ENCODE measurements at places on chromosomes 4 and X. TPM values are rescaled to one million over a fixed set of nuclear protein-coding genes. Genes with fewer than 3 reads are reported as not detected.

Gene SRPK3
- 2.7 TPM for total RNA-seq

Gene SSX4B
- total RNA-seq, result not detected

Gene ARHGEF6
- 13.3 TPM for total RNA-seq

Gene TRPC5OS
- total RNA-seq, result not detected

Gene CTAG1A
- not detected for total RNA-seq

- DNase-seq, result peak; percentile 47
These were observed 45.4 kb downstream of the UGT2A3 start for GRCh38 chr4:68905939-68906779.

DNA sequence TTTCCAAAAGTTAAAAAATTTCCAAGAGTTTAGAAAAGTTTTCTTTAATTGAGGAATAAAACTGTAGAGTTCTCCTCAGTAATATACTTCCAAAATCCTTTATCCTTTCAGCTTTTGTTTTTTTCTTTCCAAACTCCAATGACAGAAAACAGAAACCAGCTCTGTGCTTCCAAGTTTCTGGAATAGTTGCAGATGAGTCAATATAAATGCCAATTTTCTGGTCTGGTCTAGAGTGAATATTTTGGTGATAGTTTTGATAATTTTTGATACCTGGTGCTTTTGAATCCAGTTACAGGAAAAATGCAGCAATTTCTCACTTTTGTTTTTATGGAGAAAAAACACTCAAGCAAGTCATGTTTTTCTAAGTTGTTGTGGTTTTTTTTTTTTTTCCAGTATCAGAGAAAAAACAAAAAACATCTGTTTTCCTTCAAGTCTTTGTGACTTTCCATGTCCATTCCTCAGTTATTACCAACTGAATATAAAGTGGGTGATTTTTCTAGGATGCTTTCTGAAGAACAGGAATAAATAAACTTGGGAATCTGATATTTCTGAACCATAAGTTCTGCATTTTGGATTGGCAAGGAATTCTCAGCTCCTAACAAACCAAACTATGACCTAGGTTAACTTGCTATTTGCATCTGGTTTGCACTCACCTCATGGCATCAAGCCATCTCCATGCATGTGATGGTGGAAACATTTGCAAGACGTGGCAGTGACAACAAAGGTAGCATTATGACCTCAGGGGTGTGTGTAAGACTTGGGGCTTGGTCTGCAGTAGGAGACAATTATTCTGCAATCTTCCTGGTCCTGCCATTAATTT lies 139.1 kb downstream of the VEGFC start:
- no peak for DNase-seq

GRCh38 chr4:75714704-75715103 lies 9.7 kb upstream of the USO1 start:
- DNase-seq, result no peak

GRCh38 chrX:74449322-74449936 lies 28.1 kb downstream of the SLC16A2 start:
- DNase-seq, result no peak

DNA sequence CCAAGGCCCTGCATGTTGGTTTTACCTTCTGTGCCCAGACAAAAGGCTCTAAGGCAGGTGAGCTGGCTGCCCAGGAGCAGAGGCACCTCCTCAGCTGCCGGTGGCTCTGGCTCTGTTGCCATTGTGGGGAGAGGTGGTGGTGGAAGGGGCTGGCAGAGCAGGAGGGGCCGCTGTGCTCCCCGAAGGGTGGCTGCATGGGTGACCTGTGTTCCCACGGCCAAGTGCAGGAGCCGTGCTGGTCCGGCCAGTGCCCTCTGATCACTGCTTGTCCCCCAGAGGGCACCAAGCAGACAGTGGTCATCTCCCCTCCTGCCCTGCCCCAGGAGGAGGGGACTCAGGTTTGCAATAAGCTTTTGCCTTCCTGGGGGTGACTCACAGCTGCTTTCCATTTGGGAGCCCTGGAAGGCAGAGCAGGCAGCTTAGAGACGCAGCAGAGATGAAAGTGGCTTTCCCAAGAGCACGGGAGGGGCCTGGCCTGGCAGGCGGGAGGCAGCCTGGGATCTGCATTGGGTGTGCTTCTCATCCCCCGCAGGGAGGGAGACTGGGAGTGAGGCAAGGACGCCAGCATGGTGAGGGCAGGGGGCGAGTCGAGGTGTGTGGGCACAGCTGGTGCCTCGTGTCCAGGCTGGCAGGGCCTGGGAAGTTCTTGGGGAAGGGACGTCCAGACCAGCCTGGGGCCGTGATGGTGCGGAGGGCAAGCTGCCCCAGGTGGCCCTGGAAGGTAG lies 28.7 kb downstream of the DOK7 start:
- DNase-seq, result no peak

GRCh38 chr4:175951794-175952193 lies 113.8 kb upstream of the WDR17 start:
- DNase-seq, result no peak

- DNase-seq, result no peak
These were observed 3.8 kb downstream of the FGFRL1 start for GRCh38 chr4:1015179-1015578.

DNA sequence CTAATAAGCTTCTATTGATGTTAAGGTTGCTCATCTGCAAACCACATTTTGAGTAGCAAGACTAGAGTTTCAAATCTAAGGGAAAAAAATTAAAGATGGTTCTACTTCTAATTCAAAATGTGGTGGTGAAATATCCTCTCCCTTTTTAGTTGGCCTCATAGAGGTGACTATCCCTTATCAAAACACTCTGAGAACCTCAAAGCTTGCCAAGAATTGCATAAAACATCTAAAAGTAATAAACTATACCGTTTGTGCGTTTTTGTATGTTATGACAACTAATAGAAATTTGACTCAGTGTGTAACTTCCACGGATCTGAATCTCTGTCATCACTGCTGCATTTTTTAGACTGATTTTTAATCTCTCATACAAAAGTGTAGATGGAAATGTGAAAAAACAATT lies 672.8 kb upstream of the GALNT7 start:
- no peak for DNase-seq

DNA sequence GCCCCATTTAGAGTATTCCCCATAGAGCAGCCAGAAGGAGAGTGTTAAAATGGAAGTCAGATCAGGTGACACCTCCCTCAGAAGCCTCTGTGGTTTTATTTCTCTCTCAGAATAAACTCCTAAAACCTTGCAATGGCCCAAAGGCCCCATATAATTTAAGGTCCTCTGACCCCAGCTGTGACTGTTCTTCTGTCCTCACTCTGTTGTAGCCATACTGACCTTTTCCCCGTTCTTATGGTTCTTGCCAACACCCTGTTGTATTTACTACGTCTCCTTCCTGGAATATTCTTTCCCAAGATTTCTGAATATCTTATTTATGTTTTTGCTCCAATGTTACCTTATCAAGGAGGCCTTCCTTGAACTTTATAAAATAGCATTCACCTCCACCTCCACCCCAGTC lies 18.0 kb downstream of the ADH7 start:
- no peak for DNase-seq

DNA sequence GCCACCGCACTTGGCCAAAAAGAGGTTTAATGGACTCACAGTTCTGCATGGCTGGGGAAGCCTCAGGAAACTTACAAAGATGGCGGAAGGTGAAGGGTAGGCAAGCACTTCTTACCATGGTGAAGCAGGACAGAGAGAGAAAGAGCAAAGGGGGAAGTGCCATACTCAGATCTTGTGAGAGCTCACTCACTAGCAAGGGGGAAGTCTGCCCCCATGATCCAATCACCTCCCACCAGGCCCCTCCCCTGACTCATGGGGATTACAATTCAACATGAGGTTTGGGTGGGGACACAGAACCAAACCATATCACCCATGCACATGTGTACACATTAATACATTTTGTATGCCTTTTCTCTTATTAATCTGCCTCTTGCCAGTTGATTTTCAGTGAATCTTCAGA lies 77.2 kb upstream of the HSD17B10 start:
- DNase-seq, result no peak

DNA sequence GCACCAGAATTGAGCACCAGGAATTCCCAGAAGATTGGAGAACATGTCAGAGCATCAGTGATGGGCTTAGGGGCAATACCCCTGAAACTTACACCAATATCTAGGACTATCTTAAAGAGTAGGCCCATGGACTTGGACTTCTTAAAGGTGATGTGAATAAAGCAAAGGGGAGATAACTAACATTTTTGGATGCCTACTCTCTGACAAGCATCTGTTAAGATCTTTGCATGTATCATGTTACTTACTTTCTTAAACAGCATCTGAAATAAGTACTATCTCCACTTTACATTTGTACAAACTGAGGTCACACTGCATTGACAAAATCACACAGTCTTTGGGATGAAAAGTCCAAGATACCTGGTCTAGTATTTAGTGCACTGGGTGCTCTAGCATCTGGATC lies 258.6 kb upstream of the ARSJ start:
- no peak for DNase-seq

- no peak for DNase-seq
These were observed 2497.3 kb downstream of the ARAP2 start for GRCh38 chr4:33746979-33747378.

Data from ureter (tissue), 1 donor.